AG04450 (cell line): ENCODE measurements at places on chromosomes 5 and 9.
A peak's percentile ranks its signal among the peaks of the same experiment; 100 is the strongest.

DNA sequence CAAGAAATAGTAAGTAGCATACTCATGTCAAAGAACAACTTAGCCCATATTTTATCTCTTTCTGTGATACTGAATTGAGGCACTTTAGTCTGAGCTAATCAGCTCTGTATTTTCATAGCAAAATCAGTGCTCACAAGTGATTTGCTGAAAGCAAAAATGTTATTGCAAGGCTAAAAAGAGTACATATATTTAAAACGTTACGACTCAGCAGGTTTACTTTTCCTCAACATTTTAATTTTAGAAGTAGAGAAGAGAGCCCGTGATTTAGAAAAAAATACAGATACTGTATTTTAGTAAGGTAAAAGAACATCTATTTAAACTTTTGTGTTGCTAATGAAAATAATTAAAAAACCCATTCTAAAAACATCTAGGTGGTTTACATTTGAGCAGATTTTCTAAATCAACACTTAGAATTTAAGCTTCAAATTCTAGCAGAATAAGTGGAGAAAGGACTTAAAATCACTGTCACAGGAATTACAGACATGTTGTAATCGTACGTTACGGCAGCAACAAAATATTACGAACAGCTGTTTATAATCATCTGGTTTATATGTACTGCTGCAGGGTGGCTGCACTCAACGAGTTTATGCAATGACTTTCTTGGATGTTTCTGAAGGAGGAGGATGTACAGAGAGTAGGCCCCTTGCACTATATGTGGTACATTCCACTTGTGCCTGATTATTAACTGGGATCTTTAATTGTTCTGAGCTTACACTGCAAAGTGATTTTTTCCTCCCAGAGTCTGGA lies 20.1 kb downstream of the SREK1 start:
- DNase-seq: peak; percentile 41

GRCh38 chr5:39547553-39548154 lies 122.9 kb upstream of the DAB2 start:
- peak; percentile 33 for DNase-seq

- DNase-seq: peak; percentile 91
Measured at GRCh38 chr9:38026021-38026809, 42.8 kb downstream of the SHB start.

- DNase-seq: no peak
Measured at GRCh38 chr9:120885457-120885856, 8.5 kb upstream of the PHF19 start.

GRCh38 chr5:52922384-52922783 lies 66.8 kb upstream of the ITGA2 start:
- DNase-seq: peak; percentile 29

GRCh38 chr5:171261361-171261760 lies 47.7 kb upstream of the TLX3 start:
- no peak for DNase-seq
